ENCODE measurements at places on chromosomes 1 and 21.

DNA sequence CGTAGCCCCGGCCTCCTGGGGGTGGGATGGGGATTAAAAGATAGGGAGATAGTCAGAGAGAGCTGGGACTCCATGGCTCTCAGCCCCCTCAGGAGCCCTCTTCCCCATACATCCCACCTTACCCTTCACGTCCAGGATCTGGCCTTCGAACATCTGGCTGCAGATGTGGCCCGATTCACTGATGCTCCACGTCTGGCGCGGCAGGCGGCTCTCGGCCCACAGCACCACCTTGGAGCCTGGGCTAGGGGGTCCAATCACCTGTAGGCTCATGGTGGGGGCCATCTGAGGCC, 4.2 kb downstream of the CD52 start:
- no peak for DNase-seq

GRCh38 chr1:44089371-44090048, 29.1 kb upstream of the KLF17 start:
- peak; percentile 45 for DNase-seq

DNA sequence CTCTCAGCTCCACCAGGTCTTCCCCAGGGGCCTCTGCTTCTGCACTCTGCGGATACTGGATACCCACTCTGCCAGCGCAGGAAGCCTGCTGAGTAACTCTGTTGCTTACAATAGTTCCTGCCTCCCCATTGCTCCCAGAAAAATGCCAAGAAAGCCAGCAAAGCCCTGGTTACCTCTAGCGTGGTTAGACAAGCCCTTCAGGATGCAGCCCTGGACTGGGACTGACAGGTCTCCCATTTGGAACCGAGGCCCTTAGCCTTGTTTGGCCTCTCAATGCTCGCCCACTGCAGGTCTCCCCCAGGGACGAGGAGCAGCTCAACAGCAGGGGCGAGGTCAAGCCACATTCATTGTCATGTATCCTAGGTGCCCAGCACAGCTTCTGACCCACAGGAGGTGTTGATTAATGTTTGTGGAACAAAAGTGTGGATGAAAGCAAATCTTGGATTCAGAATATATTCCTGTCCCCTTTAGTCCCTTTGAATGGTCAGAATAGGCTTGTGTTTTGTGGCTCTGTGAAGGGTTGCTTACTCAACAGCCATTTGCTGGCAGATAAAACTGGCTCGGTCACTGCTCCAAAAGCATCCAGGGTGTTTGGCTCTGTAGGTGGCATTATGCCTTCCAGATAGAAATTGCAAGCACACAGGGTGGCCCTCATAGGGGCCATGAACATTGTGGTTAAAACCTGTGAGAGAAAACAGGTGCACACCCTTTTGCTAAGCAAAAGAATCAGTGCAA, 58.9 kb downstream of the C1orf198 start:
- DNase-seq, result no peak

GRCh38 chr1:37631036-37631435, 3.7 kb downstream of the RSPO1 start:
- DNase-seq, result no peak

- no peak for DNase-seq
These were observed 20.0 kb downstream of the CRYZ start for GRCh38 chr1:74712881-74713280.

DNA sequence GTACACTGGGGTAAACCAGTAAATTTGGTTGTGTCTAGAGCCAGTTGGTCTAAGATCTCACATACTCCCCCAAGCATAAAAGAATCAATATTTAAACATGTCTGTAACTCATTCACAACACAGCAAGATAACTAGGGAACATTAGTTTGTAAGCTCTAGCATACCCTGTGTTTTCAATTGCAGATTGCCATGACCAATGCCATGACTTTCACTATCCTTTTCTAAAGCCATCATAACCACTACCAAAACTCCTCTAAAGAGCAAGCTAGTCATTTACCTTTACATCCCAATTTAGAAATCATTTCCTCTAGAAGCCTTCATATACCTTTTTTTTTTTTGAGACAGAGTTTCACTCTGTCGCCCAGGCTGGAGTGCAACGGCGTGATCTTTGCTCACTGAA, 56.5 kb upstream of the PLA2G4A start:
- DNase-seq, result no peak

- no peak for DNase-seq
These were observed 58.4 kb upstream of the DYNLT5 start for GRCh38 chr1:66693856-66694255.

- no peak for DNase-seq
These were observed 3.9 kb downstream of the GALE start for GRCh38 chr1:23796466-23797271.

DNA sequence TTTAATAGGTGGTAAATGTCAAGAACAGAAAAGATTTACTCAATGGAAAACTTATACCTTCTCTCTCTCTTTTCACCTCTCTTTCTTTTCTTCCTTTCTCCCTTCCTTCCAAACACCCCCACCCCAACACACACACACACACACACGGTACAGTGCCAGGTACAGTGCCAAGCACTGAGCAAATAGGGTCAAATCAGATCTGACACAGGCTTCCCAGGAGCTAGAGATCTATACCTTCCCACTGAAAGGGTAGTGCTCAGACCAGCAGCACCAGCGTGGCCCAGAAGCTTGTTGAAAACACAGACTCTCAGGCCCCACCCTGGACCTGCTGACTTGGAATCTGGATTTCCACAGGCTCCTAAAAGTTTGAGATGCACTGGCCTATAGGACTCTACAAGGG, 31.9 kb downstream of the IRF2BP2 start:
- DNase-seq, result no peak

- no peak for DNase-seq
These were observed 51.1 kb downstream of the COL24A1 start for GRCh38 chr1:86105533-86105866.

DNA sequence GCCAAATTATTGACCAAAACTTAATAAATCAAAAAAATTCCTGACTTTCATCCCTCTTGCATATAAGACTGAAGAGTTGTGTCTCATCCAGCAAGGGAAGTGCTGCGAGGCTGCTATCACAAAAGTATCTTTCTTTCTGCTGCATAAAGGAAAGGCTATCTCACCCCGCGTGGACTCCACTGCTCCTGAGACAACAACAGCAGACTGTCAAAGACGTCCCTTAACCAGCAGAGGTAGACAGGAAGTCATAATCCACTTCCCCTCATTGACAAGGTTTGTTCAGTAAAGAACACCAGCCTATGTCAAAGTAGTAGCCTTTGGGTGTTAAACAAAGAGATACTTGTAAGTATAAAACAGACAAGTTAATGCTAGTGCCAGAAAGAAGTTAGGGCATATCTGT, 29.4 kb downstream of the VPS26C start:
- no peak for DNase-seq

GRCh38 chr1:28595412-28596191, 3.5 kb downstream of the RAB42 start:
- no peak for DNase-seq

All from EL (cell line).